ENCODE measurements at places on chromosomes 11 and 22.
A peak's percentile ranks its signal among the peaks of the same experiment; 100 is the strongest.

- no peak for DNase-seq
Observed at GRCh38 chr22:50696799-50697561, 24.4 kb downstream of the SHANK3 start.

DNA sequence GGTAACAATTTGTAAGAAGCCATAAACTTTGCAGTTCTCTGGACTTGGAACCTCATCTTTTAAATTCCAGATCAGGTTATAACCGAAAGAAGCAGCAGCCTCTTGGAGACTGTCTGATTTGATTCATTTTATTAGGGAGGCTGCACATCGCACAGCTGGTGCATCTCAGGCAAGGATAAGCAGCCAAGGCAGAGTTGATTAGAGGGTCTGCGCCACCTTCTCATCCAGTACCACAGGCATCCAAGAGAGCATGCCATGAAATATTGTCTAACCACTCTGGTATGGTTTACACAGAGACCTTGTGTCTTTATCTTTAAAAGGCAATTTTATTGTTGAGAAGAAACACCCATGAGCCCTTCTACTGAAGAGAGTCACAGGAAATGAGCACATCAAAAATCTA lies 16.2 kb upstream of the CWF19L2 start:
- DNase-seq = no peak

GRCh38 chr11:35307221-35307621 lies 112.1 kb downstream of the SLC1A2 start:
- DNase-seq = no peak

GRCh38 chr22:44632541-44633396 lies 69.2 kb upstream of the PRR5 start:
- no peak for DNase-seq

DNA sequence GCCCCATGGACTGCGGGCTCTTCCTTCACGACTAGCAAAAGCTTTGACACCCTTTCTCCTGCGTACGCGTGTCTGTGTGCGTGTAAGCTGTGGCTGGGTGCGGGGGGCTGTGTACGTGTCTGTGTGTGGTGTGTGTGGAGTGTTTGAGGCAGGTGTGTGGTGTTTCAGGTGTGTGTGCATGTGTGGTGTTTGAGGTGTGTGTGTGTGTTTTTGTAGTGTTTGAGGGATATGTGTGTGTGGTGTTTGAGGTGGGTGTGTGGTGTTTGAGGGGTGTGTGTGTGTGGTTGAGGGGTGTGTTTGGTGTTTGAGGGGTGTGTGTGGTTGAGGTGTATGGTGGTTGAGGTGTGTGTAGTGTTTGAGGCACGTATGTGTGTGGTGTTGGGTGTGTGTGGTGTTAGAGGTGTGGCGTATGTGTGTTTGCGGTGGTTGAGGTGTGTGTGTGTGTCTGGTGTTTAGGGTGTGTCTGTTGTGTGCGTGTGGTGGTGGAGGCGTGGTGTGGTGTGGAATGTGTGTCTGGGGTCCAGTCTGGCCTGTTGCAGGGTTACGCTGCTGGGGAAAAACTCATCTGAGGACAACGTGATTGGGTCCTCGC lies 687 bp upstream of the ARSA start:
- DNase-seq = no peak

GRCh38 chr11:122781378-122782195 lies 56.7 kb upstream of the CRTAM start:
- peak; percentile 42 for DNase-seq

GRCh38 chr22:24763872-24764485 lies 10.5 kb downstream of the PIWIL3 start:
- DNase-seq = no peak

DNA sequence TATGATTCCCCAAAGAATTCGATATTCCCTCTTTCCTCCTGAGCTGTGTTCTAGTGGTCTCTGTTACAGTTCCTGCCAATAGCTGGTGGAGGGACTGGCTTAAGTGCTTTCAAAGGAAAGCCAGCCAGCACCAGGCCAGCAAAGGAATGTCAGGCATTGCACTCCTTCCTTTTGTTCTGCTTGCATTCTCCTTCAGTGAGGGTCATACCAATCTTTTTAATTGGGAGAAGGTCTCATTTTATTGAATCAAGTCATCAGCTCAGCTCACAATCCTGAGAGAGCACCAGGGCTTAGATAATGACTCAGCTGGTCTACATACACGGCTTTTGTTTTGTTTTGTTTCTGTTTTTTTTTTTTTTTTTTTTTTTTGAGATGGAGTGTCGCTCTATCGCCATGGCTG lies 222.9 kb downstream of the NAV2 start:
- DNase-seq = no peak

DNA sequence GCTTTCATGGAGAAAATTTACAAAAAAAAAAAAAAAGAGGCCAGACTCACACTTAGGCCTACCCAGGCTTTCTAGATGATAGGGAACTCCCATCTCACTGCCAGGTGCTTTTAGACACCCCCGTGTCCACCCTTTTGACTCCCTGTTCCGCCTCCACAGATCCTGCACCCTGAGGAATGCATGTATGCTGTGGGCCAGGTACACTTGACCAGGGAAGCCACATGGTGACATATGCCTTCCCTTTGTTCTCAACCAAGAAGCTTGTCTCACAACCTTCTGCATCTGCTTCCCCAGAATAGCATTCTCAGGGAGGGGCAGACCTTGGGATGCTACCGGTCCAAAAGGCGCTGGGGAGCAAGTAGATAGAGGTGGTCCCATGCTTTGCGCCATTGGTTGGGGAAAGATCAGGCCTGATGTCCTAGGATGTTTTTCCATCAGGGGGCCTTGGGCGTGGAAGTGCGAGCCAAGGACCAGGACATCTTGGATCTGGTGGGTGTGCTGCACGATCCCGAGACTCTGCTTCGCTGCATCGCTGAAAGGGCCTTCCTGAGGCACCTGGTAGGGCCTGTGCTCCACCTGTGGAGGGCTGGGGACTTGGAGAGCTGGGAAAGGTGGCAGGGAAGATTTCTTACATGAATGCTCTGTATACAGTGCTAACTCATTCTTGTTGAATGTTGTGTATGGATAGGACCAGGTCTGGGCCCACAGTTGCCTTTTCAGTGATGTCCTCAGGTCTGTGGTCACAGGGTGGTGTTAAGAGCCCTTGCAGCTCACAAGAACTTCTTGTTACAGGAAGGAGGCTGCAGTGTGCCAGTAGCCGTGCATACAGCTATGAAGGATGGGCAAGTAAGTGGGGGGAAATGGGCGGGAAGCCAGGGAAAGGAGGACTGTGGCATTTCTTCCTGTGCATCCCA lies 7.5 kb downstream of the HMBS start:
- no peak for DNase-seq

GRCh38 chr11:29876192-29876591 lies 140.6 kb downstream of the KCNA4 start:
- DNase-seq = no peak

GRCh38 chr22:27654546-27655445 lies 146.8 kb downstream of the MN1 start:
- no peak for DNase-seq

GRCh38 chr11:26191193-26191592 lies 140.7 kb upstream of the ANO3 start:
- DNase-seq = no peak

DNA sequence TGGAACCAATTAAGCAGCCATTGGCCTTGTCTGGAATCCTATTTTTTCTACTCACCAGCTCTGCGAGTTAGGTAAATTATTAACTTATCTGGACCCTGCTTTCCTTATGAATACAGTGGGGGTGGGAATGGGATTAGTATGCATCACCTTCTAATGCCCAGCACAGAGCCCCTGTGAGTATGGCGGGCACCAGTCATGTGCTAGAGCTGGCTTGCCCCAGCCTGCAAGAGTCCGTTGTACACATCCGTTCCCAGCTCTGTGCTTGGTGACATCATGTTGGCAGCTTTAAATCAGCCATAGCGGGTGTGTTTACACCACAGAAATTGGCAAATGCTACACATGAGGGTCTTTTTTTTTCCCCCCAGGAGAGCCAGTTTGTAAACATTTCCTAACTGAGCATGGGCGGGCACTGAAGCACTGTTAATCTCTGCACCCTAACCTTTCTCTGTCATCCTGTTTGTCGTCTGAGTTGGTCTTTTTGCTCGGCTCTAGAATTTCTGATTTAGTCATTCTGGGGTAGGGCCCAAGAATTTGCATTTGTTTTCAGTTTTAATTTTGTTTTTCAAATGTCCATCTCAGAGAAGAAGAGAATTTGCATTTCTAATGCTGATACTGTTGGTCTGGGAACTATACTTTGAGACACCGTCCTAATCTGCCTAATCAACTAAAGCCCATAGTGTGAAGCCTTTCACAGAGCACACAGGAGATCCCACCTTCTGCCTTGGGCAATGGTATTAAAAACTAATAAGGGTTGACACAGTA lies 130.3 kb upstream of the TBCEL start:
- DNase-seq = no peak

- DNase-seq = no peak
Observed at GRCh38 chr22:47370448-47371262, 608.2 kb downstream of the TBC1D22A start.

DNA sequence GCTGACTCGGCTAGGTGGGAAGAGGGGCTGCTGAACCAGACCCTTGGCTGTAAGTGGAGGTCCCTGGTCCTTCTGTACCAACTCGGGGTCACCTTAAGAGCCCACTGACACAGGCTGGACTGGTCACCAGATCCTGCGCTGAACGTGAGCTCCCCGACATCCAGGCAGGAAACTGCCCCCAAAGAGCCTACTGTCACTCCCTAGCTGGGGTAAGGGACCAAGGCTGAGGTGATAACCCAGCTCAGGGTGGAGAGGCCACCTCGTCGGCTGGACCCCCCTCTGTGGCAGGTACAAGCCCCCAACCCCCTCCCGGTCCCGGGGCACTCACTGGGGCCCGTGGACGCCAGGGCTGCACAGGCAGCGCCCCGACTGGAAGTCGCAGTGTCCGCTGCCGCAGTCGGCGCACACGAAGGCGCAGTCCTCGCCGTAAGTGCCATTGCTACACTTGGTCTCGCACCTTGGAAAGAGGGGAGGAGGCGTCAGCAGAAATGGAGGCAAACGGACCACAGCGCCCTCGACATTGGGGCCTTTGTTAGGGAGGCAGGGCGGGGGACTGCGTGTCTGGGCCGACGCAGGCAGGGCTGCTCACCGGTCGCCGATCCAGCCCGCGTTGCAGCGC lies 7.4 kb downstream of the SCARF2 start:
- no peak for DNase-seq

DNA sequence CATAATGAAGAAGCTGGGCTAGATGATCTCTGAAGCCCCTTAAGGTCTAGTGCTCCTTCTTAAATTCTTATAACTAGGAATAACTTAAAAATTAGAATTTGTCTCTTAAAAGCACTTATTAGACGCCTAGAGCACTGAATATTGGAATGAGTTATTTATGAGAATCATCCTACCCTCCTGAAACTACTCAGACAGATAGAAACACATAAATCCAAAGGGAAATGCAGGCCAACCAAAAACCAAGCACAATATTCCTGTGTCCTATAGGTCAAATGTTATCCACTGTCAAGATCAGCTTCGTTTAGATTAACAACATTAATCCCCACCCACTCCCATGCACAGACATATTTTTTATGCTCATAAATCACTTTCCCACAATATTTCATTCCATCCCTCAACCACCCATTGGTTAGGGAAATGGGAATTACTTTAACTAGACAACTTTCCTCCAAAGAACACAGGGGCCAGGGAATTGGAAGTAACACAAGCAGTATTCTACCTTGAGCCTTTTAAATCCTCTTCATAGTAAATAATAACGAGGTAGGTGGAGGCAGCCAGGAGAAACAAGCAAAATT lies 87.1 kb downstream of the CD44 start:
- no peak for DNase-seq

GRCh38 chr11:8971924-8972316 lies 7.7 kb upstream of the TMEM9B start:
- DNase-seq = no peak

DNA sequence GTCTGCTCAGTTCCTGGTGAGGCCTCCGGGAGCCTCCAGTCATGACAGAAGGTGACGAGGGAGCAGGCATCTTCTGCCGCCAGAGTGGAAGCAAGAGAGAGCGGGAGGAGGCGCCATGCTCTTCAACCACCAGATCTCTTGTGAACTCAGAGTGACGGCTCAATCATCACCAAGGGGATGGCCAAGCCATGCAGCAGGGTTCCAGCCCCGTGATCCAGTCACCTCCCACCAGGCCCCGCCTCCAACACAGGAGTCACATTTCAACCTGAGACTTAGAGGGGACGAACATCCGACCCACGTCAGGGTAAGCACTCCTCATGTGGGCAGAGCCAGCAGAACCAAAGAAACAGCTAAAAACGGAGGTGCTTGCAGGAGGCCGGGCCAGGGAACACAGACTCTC lies 1470.5 kb downstream of the BRD1 start:
- no peak for DNase-seq

DNA sequence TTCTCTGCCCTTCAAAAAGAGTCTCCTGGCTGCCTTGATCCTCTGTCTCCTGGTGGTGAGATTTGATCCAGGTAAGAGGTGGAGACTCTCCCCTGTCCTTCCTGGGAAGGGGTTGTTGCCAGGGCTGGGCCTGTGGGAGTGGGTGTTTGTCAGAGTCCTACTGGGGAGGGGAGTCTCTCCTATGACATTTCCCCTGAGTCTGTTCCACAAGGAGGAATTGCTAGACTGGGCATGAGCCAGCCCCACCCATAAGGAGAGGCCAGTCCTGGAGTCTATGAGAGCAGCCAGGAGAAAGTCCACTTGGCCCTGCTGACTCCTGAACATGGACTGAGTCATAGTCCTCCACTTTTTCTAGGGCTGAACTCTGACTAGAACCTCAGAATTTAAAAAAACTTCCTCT lies 7.4 kb downstream of the PEX26 start:
- no peak for DNase-seq

DNA sequence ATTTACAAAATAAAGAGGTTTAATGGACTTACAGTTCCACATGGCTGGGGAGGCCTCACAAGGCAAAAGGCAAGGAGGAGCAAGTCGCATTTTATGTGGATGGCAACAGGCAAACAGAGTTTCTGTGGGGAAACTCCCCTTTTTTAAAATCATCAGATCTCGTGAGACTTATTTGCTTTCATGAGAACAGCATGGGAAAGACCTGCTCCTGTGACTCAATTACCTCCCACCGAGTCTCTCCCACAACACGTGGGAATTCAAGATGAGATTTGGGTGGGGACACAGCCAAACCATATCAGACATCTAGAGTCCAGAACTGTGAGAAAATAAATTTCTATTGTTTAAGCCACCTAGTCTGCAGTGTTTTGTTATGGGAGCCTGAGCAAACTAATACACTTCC lies 80.8 kb downstream of the ME3 start:
- no peak for DNase-seq

- DNase-seq = no peak
Observed at GRCh38 chr11:47257517-47258316, at the start of gene NR1H3. TSS of gene NR1H3 (plus strand) at chr11:47257996. CDS start at chr11:47259217, 1,221 bp downstream.

Measured in stimulated activated CD8-positive, alpha-beta memory T cell treated with anti-CD3 and anti-CD28 coated beads, Interleukin-12 subunit alpha, Interleukin-12 subunit beta, amount 100 ng/mL, for 4 hours (primary cell).